ENCODE measurements at places on chromosomes 12 and 14. TPM values are rescaled to one million over a fixed set of nuclear protein-coding genes. Genes with fewer than 3 reads are reported as not detected.

The E2F7 gene
- 7.0 TPM for total RNA-seq

The P2RX7 gene
- not detected for total RNA-seq

The WIF1 gene
- not detected for total RNA-seq

The YBX3 gene
- 259 TPM for total RNA-seq

The AQP2 gene
- not detected for total RNA-seq

The ALX1 gene
- 6.7 TPM for total RNA-seq

The COL2A1 gene
- 0.13 TPM for total RNA-seq

The SLC25A47 gene
- not detected for total RNA-seq

The LHX5 gene
- not detected for total RNA-seq

The SCNN1A gene
- total RNA-seq, result 15.6 TPM

The DLGAP5 gene
- 32.0 TPM for total RNA-seq

The TAS2R30 gene
- total RNA-seq, result not detected

The ATG14 gene
- 5.1 TPM for total RNA-seq

The MPHOSPH9 gene
- 29.9 TPM for total RNA-seq

The DHRS1 gene
- total RNA-seq, result 12.9 TPM

The PIK3C2G gene
- not detected for total RNA-seq

The TAS2R19 gene
- total RNA-seq, result not detected

The DIO3 gene
- 0.03 TPM for total RNA-seq
